ENCODE measurements at places on chromosomes 7 and 10.

GRCh38 chr7:97133159-97133558 is 15.7 kb downstream of the SDHAF3 start:
- no peak for DNase-seq

- no peak for DNase-seq
Measured at GRCh38 chr10:62323751-62324150, 50.4 kb upstream of the ZNF365 start.

- no peak for DNase-seq
Measured at GRCh38 chr7:139651308-139651707, 126.5 kb downstream of the HIPK2 start.

DNA sequence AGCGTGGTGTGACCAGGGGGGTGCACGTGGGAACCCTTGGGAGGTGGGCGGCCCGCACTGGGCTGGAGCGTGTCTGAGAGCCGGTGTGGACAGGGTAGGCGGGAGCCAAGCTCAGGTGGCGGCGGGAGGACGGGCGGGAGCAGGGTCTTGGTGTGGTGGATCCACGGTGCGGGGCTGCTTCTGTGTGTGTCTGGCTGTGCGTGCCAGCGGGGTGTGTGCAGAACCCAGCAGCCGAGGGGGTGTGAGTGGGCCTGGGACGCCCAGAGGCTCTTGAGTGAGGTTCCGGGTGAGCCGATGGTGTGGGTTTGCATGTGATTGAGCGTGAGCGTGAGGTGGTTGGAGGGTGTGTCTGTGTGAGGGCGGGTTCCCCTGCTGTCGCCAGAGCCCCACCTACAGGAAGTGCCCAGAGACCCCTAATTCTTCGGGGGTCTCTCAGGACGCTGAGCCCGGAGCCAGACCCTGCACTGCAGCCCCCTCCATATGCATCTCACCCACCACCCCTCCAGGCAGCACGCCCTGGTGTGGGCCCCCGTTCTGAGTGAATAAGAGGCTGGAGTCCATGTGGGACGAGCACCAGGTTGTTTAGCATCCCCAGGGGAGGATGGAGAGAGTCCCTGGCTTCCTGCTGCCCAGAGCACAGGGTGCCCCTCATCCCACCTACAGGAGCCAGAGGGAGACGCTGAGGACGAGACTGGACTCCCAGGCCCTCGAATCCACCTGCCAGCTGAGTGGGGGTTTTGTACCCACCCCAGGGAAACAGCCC is 78.2 kb downstream of the ELFN1 start:
- DNase-seq: peak; percentile 50

DNA sequence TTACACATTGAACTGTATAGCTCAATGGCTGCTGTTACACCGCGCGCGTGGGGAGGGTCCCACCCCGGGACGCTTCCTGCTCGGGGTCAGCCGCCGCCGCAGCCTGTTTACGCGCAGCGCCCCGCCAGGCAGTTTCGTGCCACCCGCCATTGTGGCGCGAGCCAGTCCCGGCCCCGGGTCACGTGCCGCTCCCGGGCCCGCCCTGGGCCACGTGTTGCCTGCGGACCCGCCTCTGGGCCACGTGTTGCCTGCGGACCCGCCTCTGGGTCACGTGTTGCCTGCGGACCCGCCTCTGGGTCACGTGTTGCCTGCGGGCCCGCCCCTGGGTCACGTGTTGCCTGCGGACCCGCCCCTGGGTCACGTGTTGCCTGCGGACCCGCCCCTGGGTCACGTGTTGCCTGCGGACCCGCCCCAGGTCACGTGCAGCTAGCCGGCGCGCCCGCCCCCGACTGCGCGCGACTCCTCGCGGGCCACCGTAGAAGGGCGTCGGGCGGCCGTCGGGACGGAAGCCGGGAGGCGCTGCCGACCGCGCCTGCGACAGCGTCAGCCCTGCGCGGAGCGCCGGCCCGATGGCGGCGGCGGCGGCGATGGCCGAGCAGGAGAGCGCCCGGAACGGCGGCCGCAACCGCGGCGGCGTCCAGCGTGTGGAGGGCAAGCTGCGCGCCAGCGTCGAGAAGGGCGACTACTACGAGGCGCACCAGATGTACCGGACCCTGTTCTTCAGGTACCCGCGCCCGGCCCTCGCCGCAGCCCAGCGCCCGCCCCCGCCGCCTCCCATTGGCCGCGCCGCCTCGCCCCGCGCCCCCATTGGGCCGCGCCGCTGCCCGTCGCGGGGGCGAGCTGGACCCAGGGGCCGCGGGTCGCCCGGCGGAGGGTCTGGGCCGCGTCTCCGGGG is at the start of gene GET4:
Gene GET4, plus strand, starts transcription at position 478 of the 895 bp plus-strand sequence. Its CDS starts 92 bp downstream, at position 570.
- DNase-seq: peak; percentile 97

DNA sequence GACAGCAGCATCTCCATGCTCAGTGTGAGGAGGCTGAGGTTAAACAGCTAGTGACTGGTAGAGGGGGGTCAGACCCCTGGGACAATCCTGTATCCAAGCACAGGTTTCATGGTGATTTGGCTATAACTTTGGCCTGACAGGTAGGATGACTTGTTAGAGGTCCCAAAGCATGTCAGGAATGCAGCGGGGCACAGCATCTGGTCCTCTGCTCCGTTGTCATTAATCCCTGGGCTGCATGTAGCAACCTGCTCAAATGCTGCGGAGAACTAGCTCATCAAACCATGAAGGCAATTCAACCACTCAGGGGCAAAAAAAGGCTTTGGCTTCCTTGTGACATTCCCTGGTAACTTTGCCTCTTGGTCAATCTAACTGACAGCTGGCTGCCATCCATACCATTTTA is 26.8 kb downstream of the WNT2 start:
- DNase-seq: no peak

GRCh38 chr7:141956084-141956483 is 9.3 kb upstream of the CLEC5A start:
- no peak for DNase-seq

- DNase-seq: no peak
Measured at GRCh38 chr10:100718197-100718742, 27.1 kb upstream of the PAX2 start.

DNA sequence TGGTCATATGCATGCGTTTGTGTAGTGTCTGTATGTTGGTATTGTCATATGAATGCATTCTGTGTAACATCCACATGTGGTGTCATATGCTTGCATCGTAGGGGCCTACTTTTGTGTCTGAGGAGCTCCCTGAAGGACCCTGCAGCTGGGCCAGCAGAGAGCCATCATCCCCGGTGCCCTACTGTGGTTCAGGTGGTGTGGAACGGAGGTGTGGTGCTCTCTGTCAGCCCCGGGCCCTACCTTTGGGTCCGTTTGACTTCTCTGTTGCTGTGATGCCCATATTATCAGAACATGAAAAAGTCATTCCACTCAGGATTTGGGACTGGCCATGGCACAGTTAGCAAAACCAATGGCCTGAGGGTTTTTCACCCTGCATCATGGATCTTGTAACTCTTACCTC is 217.9 kb downstream of the ADARB2 start:
- no peak for DNase-seq

DNA sequence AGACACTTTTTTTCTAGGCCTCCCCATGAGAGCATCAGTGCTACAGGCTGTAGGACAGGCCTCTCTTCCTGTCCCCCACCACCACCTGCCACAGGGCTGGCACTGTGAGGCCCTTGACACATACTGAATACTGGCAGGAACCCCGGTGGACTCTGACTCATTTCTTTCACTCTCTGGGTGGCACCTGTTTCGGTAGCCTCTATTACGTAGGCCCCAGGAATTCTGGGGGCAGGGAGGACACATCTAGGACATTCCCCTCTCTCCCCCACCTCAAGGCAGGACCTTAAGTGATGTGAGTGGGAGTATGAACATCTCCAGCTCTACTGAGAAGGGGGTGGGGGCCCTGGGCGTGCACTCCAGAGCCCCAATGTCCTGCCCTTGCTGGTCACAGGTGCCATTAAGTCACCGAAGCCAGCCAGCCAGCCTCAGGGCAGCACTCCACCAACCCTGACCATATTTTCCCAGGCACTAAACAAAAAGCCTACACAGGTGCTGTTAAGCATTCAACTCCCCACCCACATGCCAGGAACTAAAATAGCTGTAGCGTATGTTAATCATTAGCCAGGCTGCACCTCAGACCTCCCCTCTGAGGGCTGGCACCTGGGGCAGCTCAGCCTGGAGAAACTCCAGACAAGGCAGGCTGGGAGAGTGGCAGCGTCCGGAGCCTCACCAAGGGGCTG is 8.9 kb downstream of the ANXA11 start:
- DNase-seq: no peak

DNA sequence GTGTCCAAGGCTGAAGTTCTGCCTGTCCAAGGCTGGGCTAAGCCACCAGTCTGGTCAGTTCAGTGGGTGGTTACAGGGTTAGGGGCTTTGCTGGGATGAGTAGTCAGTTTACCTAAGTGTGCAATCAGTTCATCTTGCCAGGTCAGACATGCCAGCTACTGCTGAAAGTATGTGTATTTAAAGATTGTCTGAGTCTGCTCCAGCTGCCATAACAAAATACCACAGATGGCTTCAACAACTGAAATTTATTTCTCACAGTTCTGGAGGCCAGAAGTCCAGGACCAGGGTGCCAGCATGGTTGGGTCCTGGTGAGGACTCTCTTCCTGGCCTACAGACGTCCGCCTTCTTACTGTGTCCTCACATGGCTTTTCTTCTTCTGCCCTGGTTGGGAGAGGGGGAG is 52.4 kb upstream of the TNS3 start:
- no peak for DNase-seq

DNA sequence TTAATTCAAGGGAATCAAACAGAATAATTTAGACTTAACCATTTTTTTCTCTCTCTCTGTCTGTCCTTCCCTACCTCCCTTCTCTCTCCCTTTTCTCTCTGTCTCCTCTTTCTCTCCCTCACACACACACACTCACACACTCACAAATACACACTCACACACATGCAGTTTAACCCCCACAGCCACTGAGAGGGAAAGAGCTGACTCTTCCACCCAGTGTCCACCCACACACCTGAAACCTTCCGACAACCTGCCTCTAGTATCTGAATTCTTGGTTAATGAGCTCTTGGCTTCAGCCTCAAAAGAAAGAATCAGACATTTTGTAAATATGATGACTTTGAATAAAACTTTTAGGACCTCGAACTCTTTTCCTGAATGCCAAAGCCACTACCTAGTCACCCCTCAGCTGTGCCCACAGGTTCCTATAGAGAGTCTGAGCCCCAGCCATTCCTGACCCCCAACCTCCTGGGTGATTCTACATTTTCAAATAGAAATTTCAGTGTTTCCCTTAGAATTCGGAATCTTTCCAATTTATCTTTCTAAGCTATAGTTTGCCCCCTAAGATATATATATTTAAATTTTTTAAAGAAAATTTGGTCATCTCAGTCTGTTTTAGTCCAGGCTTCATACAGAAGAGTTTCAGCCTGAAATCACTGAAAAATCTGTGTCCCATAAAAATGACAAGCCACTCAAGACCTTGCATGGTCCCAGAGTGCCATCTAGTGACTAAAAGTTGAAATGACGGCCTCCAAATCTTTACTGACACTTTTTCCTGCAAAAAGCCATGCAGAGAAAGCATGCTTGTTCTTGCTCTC is 202.8 kb downstream of the IPMK start:
- peak; percentile 18 for DNase-seq

DNA sequence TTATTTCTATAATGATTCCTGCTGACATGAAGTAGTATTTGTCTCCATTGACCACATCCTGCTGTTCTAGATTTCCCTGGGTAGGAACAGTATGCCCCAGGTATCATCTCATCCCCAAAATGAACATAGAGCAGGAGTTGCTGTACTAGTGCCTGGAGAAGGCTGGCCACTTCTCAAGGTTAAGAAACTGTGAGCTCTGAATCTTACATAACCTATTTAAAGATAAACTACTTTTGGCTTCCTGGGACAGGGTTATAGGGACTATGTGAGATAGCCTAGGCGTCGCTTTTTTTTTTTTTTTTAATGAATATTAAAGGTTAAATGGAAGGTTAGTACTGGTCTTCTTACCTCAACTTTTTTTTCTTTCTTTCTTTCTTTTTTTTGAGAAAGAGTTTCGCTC is 103.0 kb downstream of the LRRC4 start:
- no peak for DNase-seq

GRCh38 chr7:155234158-155234492 is 63.6 kb upstream of the INSIG1 start:
- DNase-seq: peak; percentile 66

GRCh38 chr10:53701213-53701612 is 928.6 kb upstream of the MBL2 start:
- no peak for DNase-seq

- peak; percentile 51 for DNase-seq
Measured at GRCh38 chr10:73889014-73889413, 14.7 kb upstream of the CAMK2G start.

GRCh38 chr10:49280001-49280408 is 19.0 kb upstream of the C10orf71 start:
- no peak for DNase-seq

DNA sequence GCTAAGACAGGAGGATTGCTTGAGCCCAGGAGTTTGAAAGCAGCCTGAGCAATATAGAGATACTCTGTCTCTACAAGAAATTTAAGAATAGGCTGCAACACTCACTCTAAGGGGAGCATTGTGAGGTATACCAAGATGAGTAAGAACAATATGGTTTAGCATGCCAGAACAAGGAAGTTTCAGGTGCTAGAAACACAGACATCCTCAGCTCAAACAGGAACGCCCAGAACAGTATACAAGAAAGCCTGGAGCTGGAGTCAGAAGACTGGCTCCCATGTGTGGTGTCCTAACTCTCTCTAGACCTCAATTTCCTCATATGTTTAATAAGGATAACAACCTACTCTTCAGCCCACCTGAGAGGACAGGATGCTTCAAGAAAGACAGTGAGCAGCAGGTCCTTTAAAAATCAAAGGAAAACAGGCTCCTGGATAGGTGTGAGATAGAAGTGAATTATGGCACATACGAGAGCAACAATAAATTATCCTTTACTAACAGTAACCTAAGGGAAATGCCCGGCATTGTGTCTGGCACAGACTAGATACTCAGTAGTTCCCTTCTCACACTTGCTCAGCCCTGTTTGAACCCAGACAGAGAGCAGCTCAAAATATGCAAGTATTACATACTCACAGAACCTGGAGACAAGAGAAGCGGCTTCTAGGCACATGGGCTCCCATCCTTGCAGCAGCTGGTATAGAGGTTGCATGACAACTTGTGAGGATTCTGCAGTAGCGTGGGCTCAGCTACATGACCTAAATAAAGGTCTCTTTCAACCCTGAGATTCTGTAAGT is 45.4 kb downstream of the KAT6B start:
- no peak for DNase-seq

DNA sequence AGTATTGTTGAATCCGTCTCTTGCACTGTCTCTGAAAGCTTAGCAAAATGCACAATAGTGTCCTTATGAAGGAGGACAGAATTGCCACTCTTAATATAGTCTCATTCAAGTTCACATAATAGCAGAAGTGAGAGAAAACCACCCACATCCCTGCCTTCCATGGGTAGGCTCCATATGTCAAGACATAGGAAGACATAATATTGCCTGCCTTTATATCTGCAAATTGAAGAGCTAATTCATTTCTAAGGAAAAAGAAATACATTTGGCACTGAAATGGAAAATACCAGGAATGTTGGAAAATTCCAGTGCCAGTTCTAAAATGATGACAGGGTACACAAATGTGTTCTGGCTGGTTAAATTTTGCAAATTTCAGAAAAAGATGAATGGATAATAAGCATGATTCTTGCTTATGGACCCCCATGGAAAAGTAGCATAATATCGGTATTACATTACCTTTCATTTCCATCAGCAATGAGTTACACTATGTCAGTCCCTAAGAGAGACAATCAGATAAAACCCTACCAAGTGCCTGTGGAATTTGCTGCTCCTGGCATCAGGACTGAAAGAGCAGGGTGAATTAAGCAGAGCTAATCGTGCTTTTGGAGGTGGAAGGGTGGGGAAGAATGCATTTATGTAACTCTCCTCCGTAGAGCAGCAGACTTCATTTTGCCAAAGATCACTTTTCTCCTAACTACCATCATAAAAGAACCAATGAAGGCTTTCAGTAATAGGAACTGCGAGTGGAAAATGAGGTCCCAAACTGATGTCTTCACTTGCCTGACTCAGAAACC is 312.6 kb downstream of the FGFR2 start:
- no peak for DNase-seq

All from testis (tissue), 5 donors.